ENCODE measurements at places on chromosomes 4 and X.

DNA sequence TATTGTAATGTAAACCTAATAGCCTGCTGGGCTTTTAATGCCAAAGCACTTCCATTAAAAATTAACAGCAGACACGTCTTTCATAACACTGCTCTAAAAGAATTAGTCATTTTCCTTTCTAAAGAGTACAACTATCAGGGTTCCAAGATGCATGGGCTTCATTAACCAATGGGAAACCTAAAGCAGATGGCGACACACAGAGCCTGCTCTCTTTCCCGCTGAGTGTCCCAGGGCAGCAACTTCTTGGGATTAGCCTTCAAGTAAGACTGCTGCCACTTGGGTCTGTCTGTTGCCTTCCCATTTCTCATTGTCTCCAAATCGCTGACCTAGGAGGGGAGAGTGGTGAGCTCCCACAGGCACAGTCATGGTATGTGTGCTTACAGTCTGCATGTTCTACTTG, 14.0 kb upstream of the PHKA2 start:
- DNase-seq = no peak

GRCh38 chr4:40316333-40316781, 18.8 kb upstream of the CHRNA9 start:
- DNase-seq = no peak

DNA sequence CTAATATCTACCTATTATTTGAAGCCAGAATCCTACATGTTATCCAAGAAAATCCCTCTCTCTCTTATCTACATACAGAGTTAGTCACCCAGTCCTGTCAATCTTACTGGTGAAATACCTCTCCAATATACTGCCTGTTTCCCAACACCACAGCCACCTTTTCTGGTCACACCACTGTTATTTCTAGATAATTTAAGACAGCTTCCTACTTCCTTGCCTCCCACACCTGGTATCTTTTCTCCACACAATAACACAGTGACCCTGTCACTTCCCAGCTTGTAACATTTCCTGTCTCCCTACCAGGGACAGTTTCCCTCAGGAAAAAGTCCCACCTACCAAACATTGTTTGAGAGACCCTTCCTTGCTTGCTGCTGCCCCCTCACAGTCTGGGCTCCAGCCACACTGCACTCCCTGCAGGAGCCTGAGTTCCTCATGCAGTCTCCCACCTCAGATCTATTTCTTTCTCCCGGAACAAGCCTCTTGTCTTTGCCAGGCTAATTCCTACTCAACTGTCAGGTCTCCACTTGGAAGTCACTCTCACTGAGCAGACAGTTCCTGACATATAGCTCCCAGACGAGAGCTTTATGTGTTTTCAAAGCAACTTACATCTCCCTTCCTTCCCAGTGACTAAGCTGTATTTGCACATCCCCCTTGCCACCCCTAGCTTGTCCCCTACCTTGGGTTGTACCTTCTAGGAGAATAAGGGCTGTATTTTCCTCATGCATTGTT, 73.6 kb upstream of the QRFPR start:
- DNase-seq = no peak

DNA sequence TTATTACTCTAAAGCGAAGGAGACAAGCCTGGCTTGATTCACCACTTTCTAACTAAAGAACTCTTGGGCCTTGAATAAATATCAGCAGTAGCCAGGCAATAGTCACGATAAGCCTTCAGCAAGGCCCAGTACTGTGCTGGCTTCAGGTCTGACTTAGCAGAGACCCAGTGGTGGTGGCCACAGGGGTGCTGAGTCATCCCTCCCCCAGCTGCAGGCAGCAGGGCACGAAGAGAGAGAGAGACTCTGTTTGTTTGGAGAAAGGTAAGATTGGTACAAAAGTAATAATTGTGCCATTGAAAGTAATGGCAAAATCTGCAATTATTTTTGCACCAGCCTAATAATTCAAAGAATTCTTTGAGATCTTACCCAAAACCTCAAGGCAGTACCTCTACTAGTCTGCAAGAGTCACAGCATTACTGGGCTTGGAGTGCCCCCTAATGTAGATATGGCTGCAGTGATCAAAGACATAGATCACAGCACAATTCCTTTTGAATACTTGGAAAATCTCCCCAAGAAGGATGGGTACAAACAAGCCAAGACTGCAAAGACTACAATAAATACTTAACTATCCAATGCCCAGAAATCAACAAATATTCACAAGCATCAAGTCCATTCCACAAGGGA, 159.5 kb upstream of the USP38 start:
- DNase-seq = no peak

GRCh38 chr4:41655177-41655576, 93.3 kb downstream of the PHOX2B start:
- DNase-seq = no peak

DNA sequence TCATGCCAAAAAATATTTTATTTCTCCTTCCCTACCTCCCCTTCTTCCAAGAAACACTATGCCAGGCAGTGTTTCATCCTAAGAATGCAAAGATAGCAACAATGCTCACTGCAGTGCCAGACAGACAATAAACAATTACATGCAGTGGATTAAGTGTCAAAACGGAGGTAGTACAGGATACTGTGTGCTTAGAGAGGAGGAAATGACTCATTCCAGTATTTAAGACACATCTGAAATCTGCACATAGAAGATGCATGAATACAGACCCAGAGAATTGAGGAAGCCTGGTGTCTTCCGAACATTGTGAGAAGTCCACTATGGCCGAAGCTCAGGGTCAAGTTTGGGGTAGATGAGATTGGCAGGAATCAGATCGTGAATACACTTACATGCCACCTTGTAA, 326.4 kb downstream of the PPP3CA start:
- DNase-seq = no peak

DNA sequence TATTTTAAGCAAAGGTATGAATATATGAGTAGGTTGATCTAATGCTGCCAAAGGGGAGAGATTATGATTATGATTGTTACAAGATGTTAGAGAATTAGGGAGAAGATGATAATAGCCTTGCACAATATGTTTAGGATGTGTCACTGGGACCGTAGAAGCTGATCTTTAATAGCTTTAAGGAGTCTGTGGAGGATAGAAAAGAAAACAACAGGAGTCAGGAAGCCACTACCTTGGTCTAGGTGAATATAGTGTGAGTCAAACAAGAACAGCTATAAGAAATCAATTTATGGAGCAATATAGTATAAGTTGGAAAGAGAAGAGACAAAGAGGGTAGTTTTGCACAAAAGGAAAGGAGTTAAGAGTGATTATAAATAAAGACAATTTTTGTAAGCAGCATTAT, 232.7 kb downstream of the FSTL5 start:
- DNase-seq = no peak

DNA sequence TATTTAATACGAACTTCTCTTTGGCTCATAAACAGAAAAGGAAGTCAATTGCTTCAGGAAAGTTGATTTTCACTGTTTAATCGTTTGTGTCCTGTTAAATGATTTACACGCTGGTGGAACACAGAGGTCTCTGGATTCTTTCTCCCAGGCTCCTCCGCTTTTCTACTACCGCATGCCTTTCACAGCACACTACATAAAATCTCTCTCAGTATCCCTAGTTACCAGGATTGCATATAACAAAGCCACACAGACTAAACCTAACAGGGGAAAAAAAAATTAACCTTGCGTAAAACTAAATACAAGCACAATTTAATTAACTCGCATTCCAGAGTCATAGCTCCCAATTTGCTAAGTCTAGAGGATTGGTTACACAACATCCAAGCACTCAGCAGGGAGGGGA, 133.9 kb downstream of the CORIN start:
- no peak for DNase-seq

GRCh38 chr4:170675568-170676262, 586.0 kb upstream of the AADAT start:
- DNase-seq = no peak

DNA sequence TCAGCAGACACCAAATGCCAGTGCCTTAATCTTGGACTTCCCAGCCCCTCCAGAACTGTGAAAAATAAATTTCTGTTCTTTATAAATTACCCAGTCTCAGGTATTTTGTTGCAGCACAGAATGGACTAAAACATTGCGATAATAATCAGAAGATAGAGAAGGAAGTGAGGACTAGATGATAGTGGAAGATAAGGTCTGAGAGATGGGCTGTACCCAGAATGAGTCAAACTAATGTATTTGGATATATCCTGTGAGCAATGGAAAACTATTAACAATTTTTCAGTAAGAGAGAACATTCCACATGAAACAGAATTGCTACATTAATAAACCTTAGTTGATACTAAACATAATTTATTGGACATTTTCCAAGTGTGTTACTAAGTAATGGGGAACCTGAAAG, 93.3 kb downstream of the FANCB start:
- DNase-seq = no peak

DNA sequence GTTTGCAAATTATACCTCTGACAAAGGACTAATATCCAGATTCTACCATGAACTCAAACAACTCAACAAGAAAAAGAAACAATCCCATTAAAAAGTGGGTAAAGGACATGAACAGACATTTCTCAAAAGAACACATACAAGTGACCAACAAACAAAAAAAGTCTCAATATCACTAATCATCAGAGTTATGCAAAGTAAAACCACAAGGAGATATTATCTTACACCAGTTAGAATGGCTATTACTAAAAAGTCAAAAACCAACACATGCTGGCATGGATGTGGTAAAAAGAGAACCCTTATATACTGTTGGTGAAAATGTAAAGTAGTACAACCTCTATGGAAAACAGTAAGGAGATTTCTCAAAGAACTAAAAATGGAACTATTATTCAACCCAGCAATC, 234.4 kb downstream of the NKX6-1 start:
- no peak for DNase-seq

DNA sequence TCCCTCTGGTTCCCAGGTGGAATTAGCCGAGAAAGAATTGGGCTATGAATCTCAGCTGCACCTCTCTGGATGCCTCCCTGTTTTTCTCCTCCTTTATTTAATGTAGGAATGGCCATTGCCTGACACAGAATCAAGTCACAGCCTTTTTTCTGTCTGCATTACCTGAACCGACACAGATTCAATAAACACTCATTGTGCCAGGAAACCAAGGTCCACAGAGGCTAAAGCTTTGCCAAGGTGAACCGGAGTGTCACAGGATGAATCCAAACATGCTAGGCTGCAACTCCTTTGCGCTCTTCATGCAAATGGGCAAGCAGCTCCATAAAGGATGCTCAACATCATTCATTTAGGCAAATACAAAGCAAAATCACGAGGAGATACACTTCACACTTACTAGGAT, 199.8 kb upstream of the AGTR2 start:
- no peak for DNase-seq

DNA sequence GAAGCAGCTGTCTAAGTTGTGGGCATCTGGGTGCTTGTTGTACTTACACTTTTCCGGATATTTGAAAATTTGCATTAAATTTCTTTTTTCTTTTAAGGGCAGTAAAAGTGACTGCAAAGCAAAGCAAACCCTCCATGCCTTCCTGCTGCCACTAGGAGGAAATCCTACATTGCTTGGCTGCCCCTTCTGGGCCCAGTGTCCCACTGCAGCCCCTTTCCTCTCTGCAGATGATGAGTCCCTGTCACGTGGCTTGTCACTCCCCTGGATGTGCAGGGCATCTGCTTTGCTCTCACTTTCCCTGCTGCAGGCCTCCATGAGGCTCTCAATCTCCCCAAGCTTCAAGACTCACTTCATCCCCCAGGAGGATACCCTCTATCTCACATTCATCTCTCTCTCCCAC, 12.7 kb downstream of the TSR2 start:
- no peak for DNase-seq

DNA sequence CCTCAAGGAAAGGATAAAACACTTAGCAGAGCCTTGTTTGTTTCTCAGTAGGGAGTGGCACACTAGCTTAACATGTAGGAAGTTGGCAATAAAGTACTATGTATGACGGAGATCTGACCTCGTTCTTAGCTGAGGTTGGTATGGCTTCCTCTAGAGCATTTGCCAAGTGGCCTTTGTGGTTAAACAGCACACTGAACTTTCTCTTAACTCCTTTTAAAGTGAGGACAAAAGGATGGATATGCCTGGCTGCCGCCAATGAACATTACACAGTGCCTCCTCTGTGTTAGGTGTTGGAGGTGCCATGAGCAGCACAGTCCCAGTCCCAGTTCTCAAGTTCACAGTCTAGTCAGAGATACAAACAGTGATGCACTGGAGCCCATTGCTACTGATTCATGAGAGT, 54.4 kb downstream of the VGLL1 start:
- DNase-seq = no peak

DNA sequence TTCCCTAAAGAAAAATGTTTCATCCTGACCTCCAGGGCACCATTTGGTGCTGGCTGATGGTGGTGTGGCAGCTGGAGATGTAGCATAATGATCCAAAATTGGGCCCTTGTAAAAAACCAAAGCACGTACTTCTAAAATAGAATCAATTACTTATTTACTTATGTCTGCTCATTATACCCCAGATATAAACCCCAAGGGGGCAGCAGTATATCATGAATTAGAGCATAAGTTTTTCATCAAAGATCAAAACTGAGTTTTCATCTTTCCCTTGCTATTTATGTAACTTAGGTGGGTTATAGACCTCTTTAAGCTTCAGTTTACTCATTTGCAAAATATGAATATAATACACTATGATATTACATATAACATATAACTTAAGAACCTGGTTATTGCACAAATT, 241.1 kb downstream of the TACR3 start:
- no peak for DNase-seq

GRCh38 chr4:73341454-73341853, 62.6 kb upstream of the ALB start:
- no peak for DNase-seq

GRCh38 chr4:145697332-145697731, 17.4 kb downstream of the C4orf51 start:
- DNase-seq = no peak

DNA sequence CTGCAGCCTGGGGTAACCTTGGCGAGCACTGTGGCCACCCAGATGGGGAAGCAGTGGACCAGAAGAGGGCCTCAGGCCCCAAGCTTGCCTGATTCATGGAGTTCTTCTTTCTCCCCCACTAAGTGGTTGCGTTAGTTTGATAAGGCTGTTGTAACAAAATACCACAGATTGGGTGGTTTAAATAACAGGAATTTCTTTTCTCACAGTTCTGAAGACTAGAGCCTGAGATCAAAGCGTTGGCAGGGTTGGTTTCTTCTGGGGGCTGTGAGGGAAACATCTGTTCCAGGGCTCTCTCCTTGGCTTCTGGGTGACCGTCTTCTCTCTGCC, 105.7 kb upstream of the GATB start:
- no peak for DNase-seq

DNA sequence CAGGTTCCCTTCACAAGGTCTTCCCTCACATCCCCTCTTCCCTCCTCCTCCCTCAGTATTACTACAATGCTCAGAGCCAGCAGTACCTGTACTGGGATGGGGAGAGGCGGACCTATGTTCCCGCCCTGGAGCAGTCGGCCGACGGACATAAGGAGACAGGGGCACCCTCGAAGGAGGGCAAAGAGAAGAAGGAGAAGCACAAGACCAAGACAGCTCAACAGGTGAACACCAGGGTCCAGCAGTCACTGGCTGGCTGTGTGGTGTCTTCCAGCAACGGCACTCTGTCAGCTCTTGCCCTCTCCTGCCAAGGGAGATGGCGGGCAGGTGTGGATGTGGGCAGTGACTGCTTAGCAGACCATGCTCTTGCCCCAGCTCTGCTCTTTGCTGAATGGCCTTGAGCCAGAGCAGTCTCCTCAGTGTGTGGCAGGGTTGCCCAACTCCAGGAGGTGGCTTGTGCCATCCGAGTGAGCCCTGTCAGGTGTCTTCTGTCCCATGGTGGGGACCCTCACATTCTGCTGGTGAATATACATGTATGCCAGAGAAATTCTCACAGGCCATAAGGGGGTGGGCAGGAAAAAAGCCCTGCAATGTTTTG, 11.4 kb upstream of the UBA1 start:
- DNase-seq = no peak

- DNase-seq = no peak
Measured at GRCh38 chr4:153518637-153519389, 52.7 kb downstream of the TMEM131L start.

Measured in hematopoietic multipotent progenitor cell treated with erythropoietin and hydrocortisone succinate and interleukin-3 and kit ligand, for 17 days (in vitro differentiated cells).